Non-pigmented ciliary epithelial cell (primary cell): ENCODE measurements at places on chromosomes 1 and 21.
A peak's percentile ranks its signal among the peaks of the same experiment; 100 is the strongest.

DNA sequence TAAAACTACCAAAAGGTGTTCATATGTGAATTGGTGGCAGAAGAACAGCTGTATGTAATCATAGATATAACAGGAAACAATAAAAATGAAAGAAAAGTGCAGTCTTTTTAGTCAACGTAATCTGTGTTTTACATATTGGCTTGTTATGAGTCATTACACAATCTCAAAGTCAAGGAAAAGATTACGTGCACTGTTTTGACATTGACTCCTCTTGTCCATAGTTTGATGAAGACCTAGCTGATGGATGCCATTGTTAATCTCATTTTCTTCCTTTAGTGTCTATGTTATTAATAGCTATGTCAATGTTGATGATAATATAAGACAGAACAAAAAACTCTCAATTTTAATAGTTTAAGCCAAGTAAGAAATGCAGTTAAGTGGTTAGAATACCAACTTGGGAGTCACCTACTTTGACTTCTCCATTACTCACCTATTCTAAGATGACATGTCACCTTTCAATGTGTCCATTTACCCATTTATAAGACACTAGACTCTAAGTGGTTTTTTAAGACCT, 84.5 kb upstream of the SAMSN1 start:
- peak; percentile 2 for DNase-seq

DNA sequence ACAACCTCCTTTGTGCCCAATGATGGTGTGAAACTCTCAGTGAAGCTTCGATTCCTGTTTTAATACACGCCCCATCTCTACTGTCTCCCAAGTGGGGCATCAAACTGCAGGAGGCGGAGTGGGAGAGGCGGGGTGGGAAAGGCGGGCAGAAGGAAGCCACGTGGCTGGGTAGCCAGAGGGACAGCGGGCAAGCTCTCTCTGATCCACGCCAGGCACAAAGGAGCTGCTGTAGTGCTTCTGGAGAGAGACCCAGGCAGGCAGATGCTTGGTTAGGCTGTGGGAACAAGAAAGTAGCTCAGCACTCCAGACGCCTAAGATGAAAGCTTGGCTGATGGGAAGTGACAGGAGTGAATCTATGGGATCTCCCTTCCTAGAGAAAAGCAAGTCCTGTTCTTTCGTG, 25.7 kb downstream of the TRIM67 start:
- no peak for DNase-seq

DNA sequence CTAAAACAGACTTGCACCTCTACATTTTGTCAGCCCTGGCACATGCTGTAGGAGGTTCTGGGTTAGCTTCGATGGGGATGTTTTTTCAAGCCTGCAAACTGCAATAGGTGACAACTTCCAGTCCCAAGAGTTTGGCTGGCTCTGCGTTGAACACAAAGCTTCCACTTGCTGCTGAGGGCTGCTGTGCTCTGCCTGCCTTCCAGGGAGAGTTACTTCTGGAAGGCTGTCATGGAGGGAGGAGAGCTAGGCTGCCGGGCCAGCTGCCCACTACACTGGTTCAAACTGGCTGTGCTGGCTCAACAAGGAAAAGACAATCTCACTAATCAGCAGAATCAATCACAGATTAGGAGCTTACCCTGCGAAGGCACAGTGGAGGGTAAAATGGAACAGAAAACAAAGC, 46.7 kb upstream of the PPP2R5A start:
- DNase-seq: no peak

GRCh38 chr1:96365596-96366390, 355.8 kb upstream of the PTBP2 start:
- DNase-seq: no peak

DNA sequence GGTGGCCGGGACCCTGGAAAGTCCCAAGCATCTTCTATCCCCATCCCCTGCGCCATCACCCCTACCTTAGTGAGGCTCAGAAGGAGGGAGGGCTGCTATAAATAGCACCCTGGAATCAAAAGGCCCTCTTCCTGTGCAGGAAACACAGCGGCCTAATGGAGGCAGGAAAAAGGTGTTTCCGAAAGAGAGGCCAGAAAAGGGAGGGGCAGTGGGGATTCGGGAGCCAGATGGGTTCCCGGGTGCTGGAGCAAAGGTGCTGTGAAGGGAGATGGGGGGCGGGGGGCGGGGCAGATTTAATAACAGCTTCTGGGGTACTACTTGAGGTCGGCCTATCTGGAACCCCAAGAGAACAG, 16.6 kb downstream of the NAV1 start:
- no peak for DNase-seq
